H54 (cell line): ENCODE measurements at places on chromosomes 6 and 20.

GRCh38 chr6:11006061-11006460 lies 38.0 kb downstream of the ELOVL2 start:
- DNase-seq: peak; percentile 32

- DNase-seq: no peak
These were observed 41.2 kb downstream of the BTBD3 start for GRCh38 chr20:11958855-11959254.

DNA sequence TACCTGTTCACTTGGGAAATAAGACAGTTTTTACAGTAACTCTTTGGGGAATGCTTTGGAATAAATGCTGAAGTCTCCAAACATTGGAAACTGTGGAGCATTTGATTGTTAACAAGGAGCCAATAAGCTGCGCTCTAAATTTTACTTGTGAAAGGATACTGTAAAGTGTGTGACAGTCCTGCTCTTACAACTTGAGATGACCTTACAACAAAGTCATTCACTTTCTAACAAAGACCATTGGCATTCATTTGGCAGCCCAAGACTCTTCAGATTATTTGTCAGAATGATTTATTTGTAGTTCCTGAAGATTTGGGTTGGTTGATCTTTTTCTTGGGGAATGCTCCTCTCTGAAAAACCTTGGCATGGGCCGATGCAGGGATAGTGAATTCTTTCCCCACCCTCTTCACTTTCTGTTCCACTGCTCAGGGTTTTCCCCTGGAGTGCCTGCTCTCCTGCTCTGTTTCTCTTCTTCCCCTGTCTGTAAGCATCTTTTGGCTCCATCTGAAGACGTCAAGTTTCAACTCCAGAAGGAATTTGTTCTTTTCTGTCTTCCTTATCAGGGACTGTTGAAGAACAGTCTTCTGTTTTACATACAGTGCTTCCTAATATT lies 116.4 kb downstream of the AKAP7 start:
- no peak for DNase-seq

DNA sequence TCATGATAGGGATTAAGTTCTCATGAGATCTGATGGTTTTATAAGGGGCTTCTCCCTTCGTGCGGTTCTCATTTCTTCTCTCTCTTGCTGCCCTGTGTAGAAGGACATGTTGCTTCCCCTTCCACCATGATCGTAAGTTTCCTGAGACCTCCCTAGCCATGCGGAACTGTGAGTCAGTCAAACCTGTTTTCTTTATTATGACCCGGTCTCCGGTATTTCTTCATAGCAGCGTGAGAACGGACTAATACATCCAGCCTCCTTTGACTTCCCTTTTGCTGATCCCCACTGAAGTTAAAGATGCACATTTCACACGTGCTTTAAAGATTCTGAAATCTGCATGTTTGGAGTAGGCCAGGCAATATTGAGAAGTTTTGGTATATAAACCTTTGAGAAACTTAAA lies 543.1 kb downstream of the PRKN start:
- no peak for DNase-seq

GRCh38 chr20:20255099-20255498 lies 112.8 kb upstream of the INSM1 start:
- DNase-seq: no peak

DNA sequence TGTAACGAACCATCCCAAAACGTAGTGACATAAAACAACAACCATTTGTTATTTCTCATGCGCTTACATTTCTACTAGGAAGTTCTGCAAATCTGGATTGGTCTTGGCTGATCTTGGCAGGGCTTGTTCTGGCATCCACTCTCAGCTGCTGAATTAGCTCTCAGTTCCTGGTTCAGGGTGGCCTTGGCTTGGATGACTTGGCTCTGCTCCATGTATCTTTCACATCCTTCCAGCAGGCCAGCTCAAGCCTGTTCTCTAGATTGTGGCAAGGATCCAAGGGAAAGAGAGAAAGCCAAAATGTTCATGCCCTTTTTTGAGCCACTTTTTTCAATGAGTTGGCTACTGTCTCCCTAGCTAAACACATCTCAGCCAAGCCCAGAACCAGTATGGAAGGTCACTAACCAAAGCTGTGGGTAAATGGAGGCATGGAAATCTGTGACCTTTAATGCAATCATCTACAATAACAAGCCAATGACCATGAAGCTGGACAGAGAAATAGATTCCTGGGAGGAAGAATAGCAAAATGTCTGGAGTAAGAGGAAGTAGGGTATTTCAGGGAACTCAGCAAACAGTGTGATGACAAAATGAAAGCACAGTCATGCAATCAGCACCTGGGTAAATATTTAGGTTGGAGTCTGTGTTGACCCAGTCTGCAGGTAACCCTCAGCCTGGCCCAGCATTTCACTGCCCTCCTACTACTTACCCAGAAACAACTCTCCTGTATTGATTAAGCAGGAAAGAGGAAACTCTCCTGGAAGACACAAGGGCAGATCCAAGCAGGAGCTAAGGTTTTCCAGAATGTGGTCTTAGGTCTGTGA lies 32.7 kb upstream of the SNAP25 start:
- no peak for DNase-seq

- DNase-seq: no peak
These were observed 71.1 kb downstream of the ROS1 start for GRCh38 chr6:117354671-117355070.

GRCh38 chr6:166595061-166595780 lies 8.7 kb upstream of the RAMACL start:
- no peak for DNase-seq

DNA sequence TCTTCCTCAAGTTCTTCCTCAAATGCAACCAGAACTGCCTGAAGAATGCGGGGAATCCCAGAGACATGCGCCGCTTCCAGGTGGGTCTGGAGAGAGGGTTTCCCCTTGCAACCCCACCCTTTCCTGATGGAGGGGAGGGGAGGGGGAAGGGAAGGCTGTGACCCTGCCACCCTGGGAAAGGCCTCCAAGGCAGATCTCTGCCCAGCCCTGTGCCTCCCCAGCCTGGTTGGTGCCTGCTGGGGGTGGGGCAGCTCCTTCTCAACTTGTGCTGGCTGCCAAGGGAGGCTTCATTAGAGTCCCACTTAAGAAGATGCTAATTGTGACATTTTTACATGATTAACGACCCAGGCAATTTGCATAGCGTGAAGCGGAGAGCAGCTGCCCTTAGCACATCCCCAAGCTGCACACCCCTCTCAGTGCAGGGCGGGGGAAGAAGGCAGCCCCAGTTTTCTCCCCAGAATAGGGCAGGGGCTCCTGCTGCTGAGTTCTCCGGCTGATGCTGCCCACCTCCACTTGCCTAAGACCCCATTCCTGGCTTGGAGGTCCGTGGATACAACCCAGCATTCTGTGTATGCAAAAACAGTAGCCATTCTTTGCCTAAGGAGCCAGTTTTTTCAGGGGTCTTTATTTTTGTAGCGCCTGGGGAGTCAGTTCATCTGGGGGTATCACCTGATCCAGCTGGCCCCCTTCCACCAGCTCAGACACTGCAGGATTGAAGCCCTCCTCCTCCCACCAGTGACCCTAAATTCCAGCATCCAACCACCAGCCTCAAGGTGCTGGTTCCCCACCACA lies 51.7 kb downstream of the CPXM1 start:
- no peak for DNase-seq

DNA sequence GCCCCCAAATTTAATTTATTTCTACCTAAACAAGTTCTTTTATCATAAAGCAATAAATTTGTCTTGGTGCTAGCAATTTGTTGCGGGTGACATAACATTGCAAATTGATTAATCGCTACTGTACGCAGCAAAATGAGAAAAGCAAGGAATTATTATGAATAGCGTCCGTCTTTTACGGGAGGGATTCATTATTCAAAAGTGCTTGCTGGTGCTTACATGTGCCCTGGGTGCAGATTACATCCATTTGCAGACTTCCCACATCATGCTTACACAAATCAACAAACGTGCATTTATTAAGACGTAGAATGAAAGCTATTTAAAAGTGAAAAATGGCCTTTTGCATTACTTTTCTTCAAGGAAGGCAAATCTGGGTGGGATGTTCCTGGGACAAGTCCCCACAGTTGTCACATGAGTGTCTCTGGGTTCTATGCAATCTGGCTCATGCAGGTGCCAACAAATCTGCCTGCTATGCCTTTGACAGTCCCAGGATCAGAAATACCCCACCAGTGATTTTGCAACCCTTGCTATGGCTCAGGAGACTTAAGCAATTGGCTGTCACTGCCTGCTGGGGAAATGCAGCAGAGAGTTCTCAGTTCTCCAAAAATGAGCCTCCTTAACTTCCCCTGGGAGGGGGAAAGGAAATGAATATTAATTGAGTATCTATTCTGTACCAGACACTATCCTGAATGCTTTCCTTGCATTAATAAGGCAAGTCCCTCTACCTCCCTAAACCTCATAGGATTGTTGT lies 30.1 kb upstream of the MAFB start:
- DNase-seq: no peak
